ENCODE measurements at places on chromosomes 11 and 22.

DNA sequence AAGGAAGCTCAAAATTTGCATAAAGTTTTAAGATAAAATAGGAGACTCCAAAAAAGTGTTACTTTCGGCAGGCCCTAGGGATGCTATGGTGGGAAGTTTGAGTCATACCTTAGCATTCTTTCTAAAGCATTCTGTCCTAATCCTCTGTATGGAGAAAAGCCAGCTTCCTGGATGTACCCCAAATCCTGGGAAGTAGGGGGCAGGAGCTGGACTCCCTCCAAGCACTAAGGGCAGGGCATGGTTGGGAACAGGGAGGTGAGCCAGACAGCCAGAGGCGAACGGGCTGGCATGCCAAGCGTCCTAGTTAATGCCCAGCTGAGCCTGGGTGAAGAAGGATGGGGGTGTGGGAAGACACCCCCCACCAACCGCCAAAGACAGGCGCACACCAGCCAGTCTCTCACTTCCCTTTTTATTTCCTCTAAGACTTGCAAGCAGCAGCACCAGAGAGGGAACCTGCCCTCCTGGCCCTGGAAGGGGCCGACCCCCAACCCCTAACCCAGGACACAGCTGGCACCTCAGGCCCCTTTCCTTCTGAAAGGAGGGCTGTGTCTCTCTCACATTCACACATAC, 23.9 kb downstream of the RTN4RL2 start:
- DNase-seq: no peak

- DNase-seq: no peak
Observed at GRCh38 chr22:35253946-35254345, 3.3 kb upstream of the HMGXB4 start.

DNA sequence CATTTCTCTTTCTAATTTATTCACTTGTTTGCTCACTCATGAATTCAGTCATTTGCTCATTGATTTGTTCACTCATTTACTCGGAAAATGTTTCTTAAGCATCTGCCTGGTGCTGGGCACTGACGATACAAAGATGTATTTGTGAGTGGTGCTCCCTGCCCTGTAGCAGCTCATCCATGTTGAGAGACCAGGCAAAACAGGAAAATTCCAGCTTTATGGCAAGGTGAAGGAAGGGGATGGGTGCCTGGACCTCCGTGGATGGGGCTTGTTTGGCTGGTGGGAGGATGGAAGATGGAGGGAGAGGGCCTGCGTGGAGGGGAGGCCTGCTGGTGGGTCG, 53.1 kb downstream of the TBC1D22A start:
- DNase-seq: no peak

DNA sequence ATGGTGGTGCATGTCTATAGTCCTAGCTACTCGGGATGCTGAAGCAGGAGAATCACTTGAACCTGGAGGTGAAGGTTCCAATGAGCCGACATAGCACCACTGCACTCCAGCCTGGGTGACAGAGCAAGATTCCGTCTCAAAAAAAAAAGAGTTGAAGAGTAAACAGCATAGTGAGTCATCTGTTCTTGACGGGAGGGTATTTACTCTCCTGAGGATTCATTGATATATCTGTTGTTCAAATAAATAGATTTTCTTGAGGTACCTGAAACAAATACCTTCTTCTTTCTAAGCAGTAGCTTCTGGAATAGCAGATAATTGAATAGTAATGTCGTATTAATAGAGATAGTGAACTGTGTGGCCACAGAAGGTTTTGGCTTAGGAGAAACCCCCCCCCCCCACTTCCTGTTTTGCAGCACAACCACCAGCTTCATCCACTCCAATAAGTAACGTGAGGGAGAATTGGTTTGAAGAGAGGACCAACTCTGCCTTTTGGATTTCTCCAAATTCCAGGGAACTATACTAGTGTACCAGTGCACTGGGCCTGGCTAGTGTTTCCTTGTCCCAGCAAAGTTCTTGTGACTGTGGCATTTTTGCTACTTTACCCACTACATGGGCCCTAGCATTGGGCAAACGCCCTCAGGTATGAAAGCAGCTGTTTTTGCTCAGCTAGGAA, 90.0 kb downstream of the PRMT3 start:
- DNase-seq: no peak

- DNase-seq: no peak
Observed at GRCh38 chr11:69699213-69699612, 4.6 kb downstream of the FGF19 start.

DNA sequence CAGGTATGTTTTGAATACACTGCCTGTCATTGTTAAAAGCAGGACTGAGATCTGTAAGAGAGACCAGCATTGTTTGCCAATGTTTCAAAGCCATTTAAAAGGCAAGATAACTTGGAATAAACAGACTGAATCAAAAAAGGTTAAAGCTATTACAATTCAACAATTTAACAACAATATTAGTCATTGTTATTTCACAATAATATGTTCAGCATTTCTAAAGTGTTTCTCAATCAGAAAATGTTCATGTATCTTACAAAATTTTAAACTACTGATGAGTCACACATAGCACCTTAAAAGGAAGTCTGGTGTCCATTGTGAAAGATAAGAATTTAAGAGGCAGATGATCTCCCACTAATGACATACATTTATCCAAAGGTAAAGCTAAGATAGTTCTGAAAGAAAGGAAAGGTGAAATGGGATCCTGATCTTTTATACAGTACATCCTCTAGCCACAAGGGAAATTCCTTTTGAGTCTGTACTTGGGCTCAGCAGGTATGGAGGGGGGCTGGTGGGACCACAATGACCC, 79.7 kb downstream of the MAML2 start:
- peak; percentile 61 for DNase-seq
